ENCODE measurements at places on chromosomes 4 and X.

- DNase-seq, result no peak
Observed at GRCh38 chrX:3522101-3522650, 175.7 kb upstream of the MXRA5 start.

DNA sequence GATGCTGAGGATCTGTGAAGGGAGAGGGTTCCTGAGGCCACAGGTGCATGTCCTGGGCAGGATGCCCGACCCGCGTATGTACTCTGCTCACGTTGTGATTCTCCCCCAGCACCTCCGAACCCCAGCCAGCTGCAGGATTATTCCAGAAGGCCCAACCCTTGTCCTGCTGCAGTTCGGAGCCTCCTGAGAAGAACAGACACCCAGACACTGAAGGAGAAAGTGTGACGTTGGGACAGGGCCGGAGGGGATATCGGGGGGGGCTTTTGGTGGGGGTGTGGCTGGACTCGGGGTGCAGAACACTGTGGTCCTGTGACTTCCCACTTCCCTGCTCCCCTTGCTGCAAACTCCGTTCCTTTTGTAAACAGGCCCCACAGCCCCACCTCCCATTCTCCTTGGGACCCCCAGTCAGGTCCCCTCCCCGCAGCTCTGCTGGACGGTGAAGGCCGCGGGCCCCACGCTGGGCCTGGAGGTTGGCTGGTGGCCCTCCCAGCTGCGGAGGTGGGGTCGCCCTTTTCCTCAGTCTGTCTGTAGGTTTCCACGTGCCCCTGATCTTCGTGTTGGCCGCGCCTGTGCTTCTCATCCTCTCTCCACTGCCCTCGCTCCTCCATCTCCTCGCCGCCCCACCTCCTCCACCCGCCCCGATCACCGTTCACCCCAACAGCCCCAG is 83.0 kb upstream of the ADRA2C start:
- DNase-seq, result no peak

GRCh38 chr4:10003666-10004065 is 17.6 kb downstream of the SLC2A9 start:
- no peak for DNase-seq

- no peak for DNase-seq
Observed at GRCh38 chr4:162522724-162523123, 358.9 kb upstream of the FSTL5 start.

- DNase-seq, result no peak
Observed at GRCh38 chr4:140061194-140061593, 92.8 kb downstream of the MAML3 start.

- no peak for DNase-seq
Observed at GRCh38 chrX:147072747-147073146, 258.2 kb upstream of the CXorf51A start.

DNA sequence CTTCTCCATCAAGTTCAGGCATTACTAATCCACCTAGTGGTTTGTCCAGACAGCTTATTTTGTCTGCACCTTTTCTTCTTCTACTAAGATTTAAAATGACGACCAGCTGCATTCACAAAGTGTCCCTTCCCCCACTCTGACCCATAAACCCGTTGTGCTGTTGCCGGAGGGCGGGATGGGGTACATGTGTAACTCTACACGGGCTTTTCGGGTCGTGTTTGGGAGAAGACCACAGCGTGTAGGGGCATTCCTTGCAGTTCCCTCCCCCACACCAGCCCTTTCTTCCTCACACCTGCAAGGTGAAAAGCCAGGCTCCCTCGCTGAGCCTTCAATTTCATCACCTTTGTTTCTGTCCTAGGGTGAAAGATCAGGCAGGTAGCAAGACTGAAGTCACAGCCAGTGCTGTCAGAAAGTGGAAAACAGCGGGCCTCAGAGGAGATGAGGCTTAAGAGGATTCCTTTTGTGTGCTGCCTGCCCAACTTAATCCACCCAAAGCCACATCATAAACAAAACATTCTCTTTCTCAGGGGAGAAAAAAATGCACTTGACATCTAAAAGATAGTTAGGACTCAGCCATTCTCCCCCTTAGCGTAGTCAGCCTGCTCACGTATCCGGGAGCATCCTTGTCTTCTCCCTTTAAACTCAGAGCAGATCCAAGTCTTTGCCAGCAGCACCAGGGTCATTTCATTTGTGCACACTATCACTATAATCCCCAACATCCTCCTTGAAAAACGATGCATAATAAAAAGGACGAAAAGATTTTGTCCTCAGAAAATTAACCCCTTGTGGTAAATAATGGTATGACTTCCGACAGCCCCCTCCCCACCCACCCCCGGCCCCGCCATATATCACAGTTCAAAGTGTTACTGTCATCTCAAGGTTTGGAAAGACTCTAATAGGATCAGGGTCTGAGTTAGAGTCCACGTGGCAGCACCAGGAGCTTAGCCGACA is 599.0 kb downstream of the RAB28 start:
- no peak for DNase-seq

DNA sequence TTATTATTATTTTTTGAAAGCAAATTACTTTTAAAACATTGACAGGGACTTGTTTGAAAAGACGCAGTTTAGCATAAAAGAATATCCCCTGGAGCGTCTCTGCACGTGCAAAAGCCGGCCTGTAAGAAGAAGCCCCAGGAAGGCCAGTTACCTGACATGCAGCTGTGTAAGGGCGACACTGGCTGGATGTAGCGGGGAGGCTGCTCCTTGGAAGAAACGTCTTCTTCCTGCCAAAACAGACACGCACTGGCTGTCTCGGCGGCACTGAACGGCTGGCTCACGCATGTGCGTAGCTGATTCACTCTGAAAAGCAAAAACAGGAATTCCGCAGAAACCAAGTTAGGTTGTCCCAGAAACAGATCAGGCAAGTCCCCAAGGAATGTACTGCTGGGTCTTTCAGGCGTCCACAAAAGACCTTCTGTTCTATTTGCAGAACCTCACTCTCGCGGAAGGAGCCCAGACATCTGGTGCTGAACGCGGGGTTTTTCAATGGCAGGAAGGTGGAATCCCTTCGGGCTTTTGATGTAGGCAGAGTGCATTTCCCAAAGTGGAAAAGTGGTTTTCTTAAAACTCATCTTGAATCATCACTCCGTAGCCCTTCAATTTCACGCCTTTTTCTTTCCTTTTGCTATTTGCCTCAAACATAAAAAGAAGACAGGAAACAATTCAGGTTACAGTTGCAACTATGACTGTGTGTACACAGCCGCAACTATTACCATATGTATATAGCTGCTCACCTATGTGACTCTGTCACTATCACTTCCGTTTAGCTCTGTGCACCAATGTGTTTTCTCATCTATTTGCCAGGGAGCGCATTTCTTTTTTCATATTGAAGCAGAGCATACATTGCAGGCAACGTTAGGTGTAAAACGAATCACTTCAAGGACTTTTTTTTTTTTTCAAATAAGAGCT is 38.1 kb upstream of the ARSH start:
- DNase-seq, result no peak

GRCh38 chr4:78706302-78706701 is 69.8 kb upstream of the BMP2K start:
- no peak for DNase-seq

GRCh38 chr4:62209757-62210485 is 1009.8 kb downstream of the ADGRL3 start:
- DNase-seq, result no peak

GRCh38 chrX:100319716-100320115 is 90.4 kb downstream of the PCDH19 start:
- DNase-seq, result no peak

- DNase-seq, result no peak
Observed at GRCh38 chr4:70382691-70383181, at the start of gene SMR3B. Gene SMR3B (plus strand): TSS chr4:70383131. CDS start chr4:70384511, 1,380 bp downstream.

DNA sequence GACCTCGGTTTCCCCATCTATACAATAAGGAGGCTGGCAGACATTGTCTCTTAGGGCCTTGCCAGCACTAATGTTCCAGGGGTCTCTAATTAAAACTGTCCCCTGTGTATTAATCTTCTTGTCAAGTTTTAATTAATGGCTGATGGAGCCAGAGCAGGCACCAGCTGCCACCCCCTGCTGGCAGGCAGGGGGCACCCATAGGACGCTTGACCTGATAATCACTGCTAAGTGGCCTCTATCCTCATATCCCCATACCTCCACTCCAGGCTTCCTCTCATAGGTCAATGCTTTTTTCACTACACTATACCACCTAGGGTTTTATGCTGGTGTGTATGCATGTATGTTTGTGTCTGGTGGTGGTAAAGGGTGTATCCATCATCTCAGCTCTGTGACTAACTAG is 89.4 kb downstream of the EFNB1 start:
- DNase-seq, result no peak

DNA sequence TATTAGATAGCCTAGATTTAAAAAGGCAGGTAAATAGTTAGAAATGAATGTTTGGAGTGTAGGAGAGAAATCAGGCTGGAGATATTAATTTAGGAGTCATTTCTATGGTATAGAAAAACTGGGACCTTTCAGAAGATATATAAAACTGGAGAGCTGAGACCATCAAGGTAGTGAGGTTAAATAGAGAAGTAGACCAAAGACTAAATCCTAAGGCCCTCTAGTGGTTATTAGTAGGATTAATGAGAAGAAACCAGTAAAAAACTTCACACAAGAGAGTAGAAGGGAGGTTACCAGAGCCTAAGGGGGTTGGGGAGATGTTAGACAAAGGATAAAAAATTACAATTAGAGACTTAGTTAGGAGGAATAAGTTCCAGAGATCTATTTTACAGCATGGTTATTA is 351.0 kb upstream of the SPANXN1 start:
- no peak for DNase-seq

DNA sequence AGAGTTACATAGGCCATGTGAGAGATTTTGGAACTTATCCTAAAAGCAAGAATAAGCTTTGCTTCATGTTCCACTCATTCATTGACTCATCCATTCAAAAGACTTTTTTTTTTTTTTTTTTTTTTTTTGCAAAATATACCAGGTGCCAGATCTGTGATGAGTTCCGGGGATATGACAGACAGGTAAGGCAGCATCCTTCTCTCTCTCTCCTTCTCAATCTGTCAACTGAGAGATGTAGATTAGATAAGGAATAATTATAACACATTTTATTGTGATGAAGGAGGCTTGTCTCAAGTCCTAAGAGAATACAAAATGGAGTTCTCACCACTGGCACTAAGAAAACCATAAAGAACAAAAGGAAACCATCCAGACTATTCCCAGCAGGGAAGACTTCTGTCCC is 190.2 kb upstream of the CPEB2 start:
- DNase-seq, result no peak

- DNase-seq, result no peak
Observed at GRCh38 chr4:57110640-57111511, 691 bp upstream of the IGFBP7 start.

All from stimulated activated CD8-positive, alpha-beta memory T cell treated with anti-CD3 and anti-CD28 coated beads, Interleukin-7, amount 100 ng/mL, for 1 hour (primary cell).